ENCODE measurements at places on chromosomes 7 and 10. TPM values are rescaled to one million over a fixed set of nuclear protein-coding genes. Genes with fewer than 3 reads are reported as not detected.

ZNF736 gene
- 1.9 TPM for polyA plus RNA-seq

GRCh38 chr7:74453322-74454011 is at the start of gene GTF2IRD1:
Gene GTF2IRD1 (plus strand): TSS chr7:74453906. CDS start chr7:74508081, 54,175 bp downstream.
- peak; percentile 73 for DNase-seq
- peaks cover 16% of the 10 kb centered on the region for H3K4me1 ChIP-seq
- no peaks in the 10 kb centered on the region for H3K27me3 ChIP-seq
- H3K4me3 ChIP-seq = peak within 1 kb of the TSS; percentile 61
- no peaks in the 10 kb centered on the region for H3K36me3 ChIP-seq
- H3K27ac ChIP-seq = peak within 1 kb of the TSS; percentile 70

- H3K4me1 ChIP-seq = peaks cover 2% of the 10 kb centered on the region
- no peak overlapping the region for H3K4me3 ChIP-seq
- H3K27ac ChIP-seq = no peak overlapping the region
- peak; percentile 4 for DNase-seq
- H3K27me3 ChIP-seq = no peaks in the 10 kb centered on the region
Observed at GRCh38 chr7:98192781-98193457, 18.3 kb upstream of the BHLHA15 start.

CACNB2 gene
- polyA plus RNA-seq = 0.36 TPM

CYP2C19 gene
- polyA plus RNA-seq = not detected

GRCh38 chr10:74381291-74381853 is 230.4 kb downstream of the ADK start:
- no peaks in the 10 kb centered on the region for H3K4me1 ChIP-seq
- H3K36me3 ChIP-seq = no peaks in the 10 kb centered on the region
- DNase-seq = no peak
- H3K4me3 ChIP-seq = no peak overlapping the region
- H3K27ac ChIP-seq = no peak overlapping the region
- no peaks in the 10 kb centered on the region for H3K27me3 ChIP-seq

DNA sequence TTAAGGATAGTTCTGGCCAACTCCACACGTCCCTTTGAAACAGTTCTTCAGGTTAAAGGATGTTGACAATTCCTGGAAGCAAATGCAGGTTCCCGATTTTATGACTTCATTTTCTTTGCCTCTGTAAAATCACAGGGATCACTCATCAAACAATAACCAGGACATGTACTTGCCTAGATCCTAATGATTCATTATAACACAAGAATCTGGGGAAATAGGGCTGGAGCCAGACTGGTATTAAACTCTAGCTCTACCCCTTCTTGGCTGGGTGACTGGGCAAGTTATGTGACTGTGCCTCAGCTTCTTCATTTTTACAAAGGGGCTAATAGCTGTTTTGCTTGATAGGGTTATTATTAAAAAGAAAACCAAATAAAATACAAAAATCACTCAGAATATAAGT is 56.0 kb upstream of the KCND2 start:
- DNase-seq = no peak
- H3K27me3 ChIP-seq = no peaks in the 10 kb centered on the region
- no peaks in the 10 kb centered on the region for H3K4me1 ChIP-seq
- H3K36me3 ChIP-seq = no peaks in the 10 kb centered on the region
- H3K4me3 ChIP-seq = no peak overlapping the region

DNA sequence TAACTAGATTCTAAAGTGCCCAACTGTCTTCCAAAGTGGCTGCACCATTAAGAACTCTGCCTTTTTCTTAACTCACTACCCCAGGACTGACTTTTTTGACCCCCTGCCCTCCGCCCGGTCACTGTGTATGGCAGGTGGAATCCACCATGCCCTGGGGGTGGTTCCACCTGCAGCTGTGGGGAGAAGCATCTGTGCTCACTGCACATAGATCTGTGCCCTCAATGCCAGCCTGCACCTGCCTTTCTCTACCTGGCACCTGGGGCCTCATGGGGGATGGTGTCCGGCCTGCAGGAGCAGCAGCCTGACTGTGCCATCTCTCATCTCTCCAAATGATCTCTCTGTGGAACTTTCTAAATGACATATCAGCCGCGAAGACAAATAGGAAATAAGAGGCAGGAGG is 353.5 kb downstream of the PAXIP1 start:
- H3K4me1 ChIP-seq = no peaks in the 10 kb centered on the region
- H3K27me3 ChIP-seq = no peaks in the 10 kb centered on the region
- no peak overlapping the region for H3K4me3 ChIP-seq
- H3K27ac ChIP-seq = no peak overlapping the region
- H3K36me3 ChIP-seq = no peaks in the 10 kb centered on the region

ANKRD7 gene
- 0.17 TPM for polyA plus RNA-seq

DNA sequence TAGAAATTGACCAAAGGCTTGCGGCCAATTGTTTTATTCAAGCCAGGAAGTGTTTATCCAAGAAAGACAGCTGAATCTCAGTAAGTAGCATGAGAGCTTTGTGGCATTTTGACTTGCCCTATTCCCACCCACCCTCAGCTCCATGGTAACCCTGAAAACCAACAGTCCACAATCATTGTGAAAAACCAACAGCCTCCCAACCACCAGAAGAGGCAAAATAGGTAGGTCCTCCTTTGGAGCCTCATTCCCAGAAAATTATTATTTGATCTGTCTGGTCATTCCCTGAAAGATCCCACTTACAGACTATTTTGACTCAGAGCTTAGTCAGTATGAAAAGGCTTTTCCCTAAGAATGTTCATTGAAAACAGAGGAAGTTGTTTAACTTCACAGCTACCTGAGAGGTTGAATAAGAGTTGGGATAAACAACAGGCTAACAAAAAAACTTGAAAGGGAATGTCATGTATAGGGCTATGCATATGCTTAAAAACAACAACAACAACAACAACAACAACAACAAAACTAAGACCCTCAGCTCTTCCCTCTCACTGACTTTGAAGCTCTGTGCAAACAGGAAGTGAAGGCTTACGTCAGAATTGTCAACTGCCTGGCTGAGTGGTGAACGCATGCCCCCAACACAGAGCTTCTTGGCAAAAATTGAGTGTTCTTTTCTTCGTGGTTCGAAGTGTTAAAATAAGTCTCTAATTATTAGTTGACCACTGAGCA is 11.2 kb downstream of the KPNA7 start:
- peak; percentile 55 for DNase-seq
- H3K36me3 ChIP-seq = no peaks in the 10 kb centered on the region
- H3K27ac ChIP-seq = no peak overlapping the region
- peaks cover 4% of the 10 kb centered on the region for H3K4me1 ChIP-seq
- H3K27me3 ChIP-seq = no peaks in the 10 kb centered on the region
- no peak overlapping the region for H3K4me3 ChIP-seq

- no peaks in the 10 kb centered on the region for H3K36me3 ChIP-seq
- no peak overlapping the region for H3K4me3 ChIP-seq
- no peaks in the 10 kb centered on the region for H3K27me3 ChIP-seq
- no peak overlapping the region for H3K27ac ChIP-seq
- H3K4me1 ChIP-seq = peaks cover 4% of the 10 kb centered on the region
Observed at GRCh38 chr7:143417734-143418383, 9.2 kb upstream of the EPHA1 start.

RELN gene
- 14.7 TPM for polyA plus RNA-seq

DNA sequence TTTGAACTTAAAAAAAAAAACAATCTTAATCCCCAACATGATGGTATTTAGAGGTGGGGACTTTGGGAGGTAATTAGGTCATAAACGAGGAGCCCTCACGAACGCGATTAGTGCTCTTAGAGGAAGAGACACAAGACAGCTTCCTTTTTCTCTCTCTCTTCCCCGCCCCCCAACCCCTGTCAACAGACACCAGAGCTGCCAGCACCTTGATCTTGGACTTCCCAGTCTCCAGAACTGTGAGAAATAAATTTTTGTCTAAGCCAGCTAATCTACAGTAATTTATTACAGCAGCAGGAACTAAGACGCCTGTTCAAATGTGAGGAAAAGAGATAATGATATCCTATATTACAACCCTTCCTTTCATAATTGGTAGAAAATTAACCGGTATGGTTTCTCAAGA is 40.1 kb downstream of the RELN start:
- H3K36me3 ChIP-seq = no peaks in the 10 kb centered on the region
- H3K27me3 ChIP-seq = no peaks in the 10 kb centered on the region
- no peak for DNase-seq
- no peak overlapping the region for H3K27ac ChIP-seq

MMD2 gene
- polyA plus RNA-seq = not detected

- no peaks in the 10 kb centered on the region for H3K27me3 ChIP-seq
- H3K4me3 ChIP-seq = no peak overlapping the region
- no peak overlapping the region for H3K27ac ChIP-seq
- peak; percentile 75 for DNase-seq
- peaks cover 2% of the 10 kb centered on the region for H3K4me1 ChIP-seq
Observed at GRCh38 chr7:129343099-129343700, 91.0 kb upstream of the STRIP2 start.

DNA sequence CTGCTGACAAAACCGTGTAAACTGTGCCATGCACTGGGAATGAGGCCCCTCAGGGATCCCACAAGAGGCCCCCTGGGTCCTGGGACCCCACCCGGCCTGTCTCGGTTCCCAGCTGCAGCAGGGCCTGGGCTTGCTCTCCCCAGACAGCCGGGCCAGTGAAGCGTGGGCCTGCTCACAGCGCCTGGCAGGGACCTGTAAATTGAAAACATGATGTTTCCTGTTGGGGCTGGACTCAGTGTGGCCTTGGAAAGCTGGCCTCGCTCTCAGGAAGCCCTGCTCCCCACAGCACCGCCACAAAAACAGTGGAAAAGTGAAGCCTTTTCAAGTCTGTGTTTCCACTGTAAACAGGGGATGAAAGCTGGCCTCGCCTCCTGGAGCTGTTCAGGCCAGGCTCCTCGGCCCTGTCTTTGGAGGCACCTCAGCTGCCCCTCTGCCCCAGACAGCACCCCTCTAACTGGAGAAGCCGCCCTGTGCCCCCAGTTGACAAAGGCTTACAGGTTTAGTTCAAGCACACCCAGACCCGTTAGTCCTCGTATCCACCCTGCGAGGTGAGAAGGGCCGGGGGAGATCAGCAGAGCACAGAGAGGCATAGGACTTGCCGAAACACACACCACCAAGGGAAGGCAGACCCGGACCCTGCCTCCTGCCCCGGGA is 108.3 kb downstream of the ZMIZ1 start:
- H3K27me3 ChIP-seq = no peaks in the 10 kb centered on the region
- no peak overlapping the region for H3K4me3 ChIP-seq
- H3K4me1 ChIP-seq = peaks cover 72% of the 10 kb centered on the region
- peak; percentile 43 for DNase-seq
- peak overlapping the region; percentile 85 for H3K27ac ChIP-seq

- H3K27me3 ChIP-seq = peaks cover 90% of the 10 kb centered on the region
- no peak overlapping the region for H3K4me3 ChIP-seq
- H3K27ac ChIP-seq = no peak overlapping the region
- no peaks in the 10 kb centered on the region for H3K36me3 ChIP-seq
- no peaks in the 10 kb centered on the region for H3K4me1 ChIP-seq
Observed at GRCh38 chr7:155455776-155456737, 1.9 kb upstream of the EN2 start.

DNA sequence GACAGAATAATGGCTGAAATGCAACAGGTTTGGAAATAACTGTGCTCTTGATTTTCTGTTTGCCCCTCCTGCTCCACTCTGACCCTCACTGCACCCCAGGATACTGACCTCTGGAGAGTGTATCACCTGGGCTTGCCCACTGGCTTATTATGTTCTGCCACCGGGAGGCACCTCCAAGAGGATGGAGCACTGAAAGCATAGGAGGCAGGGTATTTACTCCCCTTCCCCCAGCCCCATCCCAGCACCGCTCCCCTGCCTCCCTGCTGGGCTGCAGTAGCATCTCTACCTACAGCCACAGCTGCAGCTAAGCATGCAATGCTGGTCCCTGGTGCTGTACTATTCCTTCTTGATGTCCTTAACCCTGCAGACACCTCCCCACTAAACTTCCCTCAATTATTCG is 26.4 kb downstream of the RAB11FIP2 start:
- H3K27ac ChIP-seq = no peak overlapping the region
- DNase-seq = no peak
- peaks cover 3% of the 10 kb centered on the region for H3K36me3 ChIP-seq
- H3K4me3 ChIP-seq = no peak overlapping the region

SH2B2 gene
- polyA plus RNA-seq = 1.7 TPM

Data from IMR-90 (cell line).